Activated T-cell treated with anti-CD3 and anti-CD28 coated beads, Interleukin-2, amount 50 U/mL, for 72 hours (primary cell): ENCODE measurements at places on chromosomes 4 and X. TPM values are rescaled to one million over a fixed set of nuclear protein-coding genes. Genes with fewer than 3 reads are reported as not detected.

DNA sequence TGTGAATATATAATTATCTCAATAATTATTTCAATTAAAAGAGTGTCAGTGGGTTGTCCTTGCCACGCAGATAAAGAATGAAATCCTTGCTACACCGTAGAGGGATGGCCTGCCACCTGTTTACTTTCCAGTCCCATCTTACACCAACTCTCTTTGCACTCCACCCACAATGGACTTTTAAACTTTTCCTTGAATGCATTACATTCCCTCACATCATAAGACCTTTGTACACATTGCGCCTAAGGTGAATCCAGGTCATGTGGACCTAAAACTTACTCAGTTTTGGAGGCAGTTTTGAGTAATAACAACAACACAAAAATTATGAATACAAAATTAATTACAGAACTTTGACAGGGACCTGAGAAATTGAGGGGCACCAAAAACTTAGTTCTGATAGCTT lies 78.7 kb upstream of the PDE5A start:
- H3K4me1 ChIP-seq = no peaks in the 10 kb centered on the region
- H3K36me3 ChIP-seq = no peaks in the 10 kb centered on the region
- H3K27ac ChIP-seq = no peak overlapping the region
- no peak for DNase-seq

DNA sequence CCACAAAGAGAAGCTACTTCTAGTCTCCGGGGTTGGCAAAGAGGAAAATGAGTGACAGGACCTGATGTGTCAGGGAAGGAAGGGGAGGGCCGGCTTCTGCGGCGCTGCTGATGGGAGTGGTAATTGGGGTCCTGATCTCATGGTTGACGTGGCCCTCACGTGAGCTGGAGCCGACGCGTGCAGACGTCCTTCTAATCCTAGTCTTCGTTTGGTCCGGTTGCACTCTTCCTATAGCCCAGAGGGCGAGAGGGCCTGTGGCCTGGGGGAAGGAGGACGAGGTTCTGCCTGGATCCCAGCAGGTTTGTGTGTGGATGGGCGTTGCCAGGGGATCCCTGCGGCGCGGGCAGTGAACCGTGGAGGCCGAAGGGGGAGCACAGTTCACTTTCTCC lies at the start of gene ARMCX1:
ARMCX1 (plus strand) TSS at position 186 of the 389 bp plus-strand sequence. CDS start 2,384 bp downstream, outside the sequence.
- peak within 1 kb of the TSS; percentile 54 for H3K27ac ChIP-seq
- H3K36me3 ChIP-seq = no peaks in the 10 kb centered on the region
- DNase-seq = peak; percentile 35
- peak within 1 kb of the TSS; percentile 86 for H3K4me3 ChIP-seq

GRCh38 chr4:124433044-124433443 lies 279.5 kb downstream of the ANKRD50 start:
- DNase-seq = no peak
- H3K27ac ChIP-seq = no peak overlapping the region

- no peaks in the 10 kb centered on the region for H3K27me3 ChIP-seq
- H3K27ac ChIP-seq = no peak overlapping the region
- no peaks in the 10 kb centered on the region for H3K4me1 ChIP-seq
- no peak for DNase-seq
Observed at GRCh38 chr4:178148106-178148505, 705.9 kb upstream of the AGA start.

DNA sequence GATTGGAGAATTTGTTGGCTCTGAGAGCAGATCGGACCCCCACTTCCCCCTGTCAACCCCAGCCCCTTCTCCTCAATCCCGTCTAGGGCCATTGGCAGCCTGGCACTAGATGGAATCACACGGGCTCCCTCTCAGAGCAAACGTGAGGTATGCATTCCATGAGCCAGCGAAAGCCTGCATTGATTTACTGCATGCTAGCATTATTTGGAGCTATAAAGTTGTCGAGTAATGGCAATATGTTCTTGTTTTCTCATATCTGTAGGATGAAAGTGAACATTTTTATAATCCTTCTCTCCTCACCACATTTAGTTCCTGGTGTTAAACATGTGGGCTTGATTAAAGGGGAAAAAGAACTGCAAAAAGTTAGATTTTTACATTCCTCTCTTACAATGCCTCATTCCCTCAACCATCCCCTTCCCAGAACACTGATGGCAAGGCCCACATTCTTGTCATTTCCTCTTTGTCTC lies 159.2 kb downstream of the SPRY1 start:
- no peak overlapping the region for H3K27ac ChIP-seq
- peaks cover 20% of the 10 kb centered on the region for H3K27me3 ChIP-seq
- H3K36me3 ChIP-seq = no peaks in the 10 kb centered on the region
- H3K4me3 ChIP-seq = no peak overlapping the region

DNA sequence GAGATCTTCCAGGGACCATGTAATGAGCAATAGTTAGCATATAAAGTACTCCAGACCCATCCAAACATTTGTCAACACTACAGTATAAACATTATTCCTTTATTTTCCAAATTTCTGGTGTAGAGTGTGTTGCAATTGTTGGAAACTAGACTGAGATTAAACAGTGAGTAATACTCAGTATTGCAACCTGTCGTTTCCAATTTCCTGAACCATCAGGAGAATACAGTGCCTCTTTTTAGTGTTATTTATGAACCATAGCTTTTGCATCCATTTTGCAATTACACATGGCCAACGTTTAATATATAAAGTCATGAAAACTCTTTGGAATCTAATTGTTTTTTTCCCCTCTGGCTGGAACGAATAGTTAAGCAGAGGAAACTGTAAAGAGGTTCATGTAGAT lies 58.3 kb upstream of the DHRSX start:
- DNase-seq = no peak
- no peak overlapping the region for H3K4me3 ChIP-seq

DNA sequence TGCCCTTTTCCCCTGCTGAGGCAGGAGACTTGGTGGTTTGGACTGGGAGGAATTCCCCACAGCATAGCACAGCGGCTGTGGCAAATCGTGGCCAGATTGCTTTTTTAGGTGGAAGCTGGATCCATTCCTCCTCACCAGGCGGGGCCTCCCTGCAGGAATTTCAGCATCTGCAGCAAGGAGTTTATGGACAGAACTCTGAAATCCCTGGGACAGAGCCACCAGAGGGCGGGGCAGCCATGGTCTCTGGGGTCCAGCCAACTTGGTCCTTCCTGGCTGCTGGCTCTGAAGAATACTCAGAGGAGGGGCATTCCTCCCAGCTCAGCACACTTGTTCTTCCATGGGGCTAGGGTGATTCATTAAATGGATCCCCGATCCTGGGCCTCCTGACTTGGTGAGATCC lies 794.3 kb downstream of the SH3BGRL start:
- no peak overlapping the region for H3K4me3 ChIP-seq
- H3K4me1 ChIP-seq = no peaks in the 10 kb centered on the region
- no peak for DNase-seq
- no peaks in the 10 kb centered on the region for H3K27me3 ChIP-seq
- no peaks in the 10 kb centered on the region for H3K36me3 ChIP-seq

DNA sequence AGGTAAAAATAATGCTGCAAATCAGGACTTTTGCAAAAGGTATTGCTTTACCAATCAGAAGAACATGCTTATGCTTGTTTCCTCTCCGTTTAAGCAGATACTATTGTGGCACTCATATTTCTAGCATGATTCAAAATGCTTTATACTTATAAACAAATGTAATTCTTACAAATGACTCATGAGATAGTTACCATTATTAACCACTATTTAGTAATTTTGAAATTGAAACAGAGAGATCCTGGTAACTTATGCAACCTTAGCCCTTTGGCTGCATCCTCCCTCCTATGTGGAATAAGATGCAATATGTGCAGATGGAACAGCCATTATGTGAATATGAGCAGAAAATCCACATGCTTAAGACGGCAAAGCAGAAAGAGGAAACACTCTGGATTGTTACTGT lies 164.7 kb downstream of the PCDH18 start:
- H3K4me3 ChIP-seq = no peak overlapping the region
- no peaks in the 10 kb centered on the region for H3K27me3 ChIP-seq
- no peak for DNase-seq
- no peak overlapping the region for H3K27ac ChIP-seq
- H3K36me3 ChIP-seq = no peaks in the 10 kb centered on the region

Gene MAGEB10
- not detected for total RNA-seq

Gene KIT
- total RNA-seq = 0.07 TPM
